Suppressor macrophage treated with lipopolysaccharide for 1 hour (primary cell): ENCODE measurements at places on chromosomes 7 and 10.

DNA sequence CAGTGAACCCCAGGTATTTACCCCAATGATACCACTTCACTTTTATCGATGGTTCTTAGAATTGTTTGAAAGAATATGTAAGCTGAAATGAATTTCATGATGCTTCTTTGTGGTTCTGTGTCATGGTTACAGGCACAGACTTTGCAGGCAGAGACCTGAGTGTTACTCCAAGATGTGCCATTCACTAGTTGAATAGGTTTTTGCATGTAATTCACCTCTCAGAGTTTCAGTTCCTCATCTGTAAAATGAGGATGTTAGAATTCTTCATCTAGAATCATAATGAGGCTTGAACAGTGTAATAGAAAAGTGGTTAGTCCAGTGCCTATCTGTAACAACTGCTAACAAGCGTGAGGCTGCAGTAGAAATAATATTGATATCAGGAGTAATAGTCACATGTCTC lies 54.6 kb downstream of the VSTM2A start:
- no peak for DNase-seq

GRCh38 chr10:4213441-4213840 lies 428.4 kb upstream of the KLF6 start:
- DNase-seq: no peak

DNA sequence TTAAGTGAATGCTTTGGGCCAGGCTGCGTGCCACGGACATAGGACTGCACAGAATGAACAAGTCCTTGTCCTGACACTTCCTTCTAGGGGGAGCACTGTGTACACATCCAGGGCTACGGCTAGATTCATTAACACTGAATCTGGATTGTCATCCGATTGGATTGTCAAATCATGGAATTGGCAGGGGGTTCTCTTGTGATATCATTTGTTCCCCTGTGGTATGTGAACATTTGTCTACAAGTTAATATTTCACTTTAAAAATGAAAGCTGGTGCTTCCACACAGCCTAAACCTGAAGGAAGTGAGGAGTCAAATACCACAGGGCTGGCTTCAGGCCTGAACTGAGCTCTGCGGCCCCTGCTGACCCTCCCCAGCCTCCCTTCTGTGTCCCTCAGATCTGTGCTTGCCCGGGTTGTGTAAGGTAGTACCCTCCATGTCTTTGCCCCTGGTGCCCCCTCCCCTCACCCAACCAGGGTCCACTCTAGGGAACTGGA lies 75.6 kb downstream of the SNX10 start:
- no peak for DNase-seq

DNA sequence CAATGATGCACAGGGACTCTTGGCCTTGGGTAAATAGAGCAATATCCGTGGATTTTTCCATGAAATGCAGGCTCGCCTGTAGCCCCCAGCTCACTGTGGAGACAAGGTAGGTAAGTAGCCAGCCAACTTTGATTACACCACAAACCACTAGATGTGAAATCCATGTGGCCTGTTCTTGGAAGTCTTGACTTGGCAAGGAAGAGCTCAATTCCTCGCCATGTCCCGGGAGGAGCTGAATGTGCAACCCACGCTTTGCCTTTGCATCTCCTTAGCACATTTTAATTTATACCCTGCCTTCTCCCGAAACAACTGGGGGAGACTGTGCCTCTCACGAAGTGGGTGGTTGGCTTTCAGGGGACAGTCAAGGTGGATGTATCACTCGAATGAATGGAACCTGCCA lies 347.7 kb upstream of the MKI67 start:
- no peak for DNase-seq
